ENCODE measurements at places on chromosomes 1 and 21. TPM values are rescaled to one million over a fixed set of nuclear protein-coding genes. Genes with fewer than 3 reads are reported as not detected.

GRCh38 chr1:64033667-64034220, 169.7 kb upstream of the UBE2U start:
- H3K4me1 ChIP-seq, result no peaks in the 10 kb centered on the region
- no peaks in the 10 kb centered on the region for H3K27me3 ChIP-seq
- H3K36me3 ChIP-seq, result no peaks in the 10 kb centered on the region
- no peak overlapping the region for H3K4me3 ChIP-seq

Gene GBP6
- total RNA-seq, result not detected

DNA sequence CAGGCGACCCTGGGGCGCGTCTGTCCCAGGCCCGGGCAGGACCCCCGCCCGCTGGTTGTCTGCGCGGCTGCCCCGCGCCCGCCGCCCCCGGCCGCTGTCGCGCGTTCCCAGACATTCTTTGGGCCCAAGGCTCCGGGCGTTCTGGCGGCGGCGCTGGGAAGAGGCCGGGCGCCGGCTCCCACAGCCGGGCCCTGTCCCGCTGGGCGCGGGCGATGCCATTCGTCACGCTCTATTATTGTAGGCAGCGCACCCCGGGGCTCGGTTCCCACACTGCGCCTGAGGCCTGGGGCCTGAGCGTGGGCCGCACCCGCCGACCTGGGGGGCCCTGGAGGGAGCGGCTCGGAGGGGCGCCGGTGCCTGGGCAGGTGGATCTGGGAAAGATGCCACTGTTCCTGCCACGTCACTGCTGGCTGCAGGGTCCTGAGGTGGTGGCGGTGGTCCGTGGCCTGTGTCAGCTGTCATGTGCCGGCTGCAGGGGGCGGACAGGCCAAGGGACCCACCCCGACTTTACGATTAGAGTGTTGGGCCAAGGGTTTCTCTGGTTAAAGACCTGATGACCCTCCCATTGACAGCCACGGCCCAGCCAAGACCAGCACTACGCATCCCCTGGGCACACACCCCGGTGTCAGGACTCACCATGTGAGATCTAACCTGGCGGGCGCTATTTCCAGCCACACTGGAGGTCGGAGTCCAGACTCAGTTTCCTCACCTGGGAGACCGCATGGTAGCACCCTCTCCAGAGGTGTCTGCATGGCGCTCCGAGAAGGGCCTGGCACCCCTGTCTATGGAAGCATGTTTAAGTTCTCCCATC, 55.1 kb upstream of the ADARB1 start:
- DNase-seq, result no peak
- peak overlapping the region; percentile 23 for H3K4me3 ChIP-seq
- no peaks in the 10 kb centered on the region for H3K36me3 ChIP-seq

GRCh38 chr1:52364235-52364839, 1.7 kb downstream of the CC2D1B start:
- H3K4me3 ChIP-seq, result no peak overlapping the region
- no peak overlapping the region for H3K27ac ChIP-seq
- peaks cover 11% of the 10 kb centered on the region for H3K4me1 ChIP-seq
- DNase-seq, result no peak
- peaks cover 6% of the 10 kb centered on the region for H3K36me3 ChIP-seq

Gene S100A8
- not detected for total RNA-seq

DNA sequence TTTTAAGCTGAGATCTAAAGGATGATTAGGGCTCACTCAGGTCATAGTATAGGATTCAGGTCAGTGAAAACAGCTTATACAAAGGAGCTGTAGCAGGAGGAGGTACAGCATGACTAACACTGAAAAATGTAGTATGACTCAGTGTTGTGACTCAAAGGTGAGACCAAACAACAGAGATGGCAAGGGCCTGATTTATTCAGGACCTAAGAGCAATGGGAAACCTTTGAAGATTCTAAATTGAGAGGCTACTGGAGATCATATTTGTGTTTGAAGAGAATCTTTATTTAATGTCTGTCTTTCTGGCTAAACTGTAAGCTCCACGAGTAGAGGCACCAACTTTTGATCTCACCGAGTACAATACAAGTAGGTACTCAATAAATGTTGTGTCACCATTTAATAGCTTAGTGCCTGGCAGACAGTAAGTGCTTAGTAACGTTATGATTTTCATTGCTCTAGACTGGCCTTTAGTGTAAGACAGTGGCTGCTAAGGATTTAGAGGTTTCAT, 43.5 kb downstream of the PRKAA2 start:
- no peak overlapping the region for H3K27ac ChIP-seq
- no peaks in the 10 kb centered on the region for H3K36me3 ChIP-seq
- no peak overlapping the region for H3K4me3 ChIP-seq
- no peaks in the 10 kb centered on the region for H3K27me3 ChIP-seq

- no peak overlapping the region for H3K4me3 ChIP-seq
- H3K27ac ChIP-seq, result no peak overlapping the region
- DNase-seq, result no peak
- H3K27me3 ChIP-seq, result no peaks in the 10 kb centered on the region
- H3K36me3 ChIP-seq, result no peaks in the 10 kb centered on the region
- H3K4me1 ChIP-seq, result no peaks in the 10 kb centered on the region
These were observed 118.5 kb downstream of the FGGY start for GRCh38 chr1:59415286-59415850.

DNA sequence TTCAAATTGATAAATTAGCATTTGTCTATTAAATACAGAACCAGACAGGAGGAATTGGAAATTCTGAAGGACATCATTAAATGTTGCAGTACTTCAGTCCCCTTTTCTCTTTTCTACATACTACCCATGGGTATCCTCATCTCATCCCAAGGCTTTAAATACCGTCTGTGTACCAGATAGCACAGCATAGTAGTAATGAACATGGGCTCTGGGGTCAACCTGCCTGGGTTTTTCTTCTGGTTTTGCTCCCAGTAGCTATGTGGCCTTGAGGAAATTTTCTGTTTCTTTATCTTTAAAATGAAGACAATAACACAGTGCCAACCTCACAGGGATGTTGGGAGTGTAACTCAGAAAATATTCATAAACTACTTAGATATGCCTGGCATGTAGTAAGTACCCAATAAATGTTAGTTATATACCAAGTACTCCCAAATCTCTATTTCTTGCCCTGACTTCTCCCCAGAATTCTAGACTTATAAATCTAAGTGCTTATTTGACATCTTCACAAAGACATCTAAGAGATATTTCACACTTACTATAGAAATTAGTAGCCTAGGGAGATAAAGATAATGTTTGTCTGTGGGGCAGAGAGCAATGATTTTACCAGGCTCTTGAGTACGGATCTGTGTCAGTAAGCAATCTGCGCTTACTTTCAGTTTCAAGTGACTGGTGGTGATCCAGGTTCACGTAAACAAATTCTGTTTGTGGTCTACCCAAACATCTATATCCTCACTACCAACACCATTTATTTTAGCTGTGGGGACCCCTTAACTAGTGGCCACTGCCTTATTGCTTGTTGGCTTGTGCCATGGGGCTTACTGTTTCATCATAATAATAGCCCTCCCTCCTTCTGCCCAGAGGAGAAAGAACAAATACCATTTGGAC, 37.3 kb downstream of the VANGL2 start:
- no peak overlapping the region for H3K4me3 ChIP-seq
- H3K4me1 ChIP-seq, result no peaks in the 10 kb centered on the region
- no peak for DNase-seq
- H3K27ac ChIP-seq, result no peak overlapping the region
- H3K36me3 ChIP-seq, result no peaks in the 10 kb centered on the region
- peaks cover 14% of the 10 kb centered on the region for H3K27me3 ChIP-seq

Gene AGMAT
- total RNA-seq, result 1.1 TPM

DNA sequence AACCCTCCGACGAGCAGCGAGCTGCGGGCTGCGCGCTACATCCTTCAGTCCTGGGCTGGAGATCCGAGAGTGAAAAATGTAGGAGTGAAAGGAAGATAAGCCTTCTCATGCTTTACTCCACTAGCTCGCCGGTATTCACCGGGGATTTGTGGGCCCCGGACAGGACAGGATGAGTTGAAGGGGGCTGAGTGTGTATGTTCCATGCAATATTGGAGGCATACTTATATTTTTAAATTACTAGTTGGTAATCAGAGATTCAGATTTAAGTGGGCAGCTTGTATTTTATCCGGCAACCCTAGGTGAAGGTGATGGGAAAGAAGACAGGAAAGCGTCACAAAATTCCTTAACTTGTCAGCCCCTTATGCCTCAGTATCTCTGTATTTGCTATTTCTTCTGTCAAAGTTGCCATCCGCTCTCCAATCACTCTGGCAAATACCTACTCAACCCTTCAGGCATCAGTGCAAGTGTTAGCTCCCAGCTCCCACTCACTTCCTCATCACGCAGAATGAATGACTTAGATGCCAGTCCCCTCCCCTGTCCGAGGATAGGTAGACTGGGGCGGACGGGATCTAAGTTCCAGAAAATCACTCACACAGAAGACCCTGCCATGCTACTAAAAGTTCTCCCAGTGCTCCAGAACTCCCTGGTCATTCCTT, 503 bp upstream of the PIGM start:
- no peak overlapping the region for H3K27ac ChIP-seq
- peak; percentile 13 for DNase-seq
- peaks cover 11% of the 10 kb centered on the region for H3K4me1 ChIP-seq
- peak overlapping the region; percentile 78 for H3K4me3 ChIP-seq
- H3K27me3 ChIP-seq, result peaks cover 8% of the 10 kb centered on the region

GRCh38 chr1:155437405-155437804, 116.7 kb downstream of the RUSC1 start:
- H3K4me1 ChIP-seq, result no peaks in the 10 kb centered on the region
- no peak for DNase-seq
- no peak overlapping the region for H3K27ac ChIP-seq
- no peaks in the 10 kb centered on the region for H3K27me3 ChIP-seq
- H3K4me3 ChIP-seq, result no peak overlapping the region
- no peaks in the 10 kb centered on the region for H3K36me3 ChIP-seq

DNA sequence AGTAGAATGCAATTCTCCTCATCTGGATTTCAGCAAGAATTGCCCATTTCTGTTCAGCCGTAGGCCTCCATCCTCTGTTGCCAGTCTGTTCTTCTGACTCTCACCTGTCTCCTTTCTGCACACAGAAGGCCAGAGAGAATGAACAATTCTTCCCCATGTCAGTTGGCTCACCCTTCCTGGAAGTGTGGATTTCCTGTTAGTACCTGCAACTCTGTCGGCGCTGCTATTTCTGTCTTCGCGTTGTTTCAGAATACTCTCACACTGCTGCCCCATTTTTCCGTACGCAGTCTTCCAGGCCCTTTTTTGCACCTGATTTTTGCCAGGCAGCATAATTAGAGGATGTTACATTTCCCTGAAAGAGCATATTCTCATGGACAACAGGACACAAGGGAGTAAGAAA, 200.7 kb downstream of the FGGY start:
- no peak overlapping the region for H3K27ac ChIP-seq
- H3K27me3 ChIP-seq, result no peaks in the 10 kb centered on the region
- no peak for DNase-seq

- H3K27ac ChIP-seq, result no peak overlapping the region
- DNase-seq, result no peak
- H3K36me3 ChIP-seq, result no peaks in the 10 kb centered on the region
- H3K27me3 ChIP-seq, result no peaks in the 10 kb centered on the region
- no peak overlapping the region for H3K4me3 ChIP-seq
These were observed 39.0 kb downstream of the DOP1B start for GRCh38 chr21:36195613-36196012.

DNA sequence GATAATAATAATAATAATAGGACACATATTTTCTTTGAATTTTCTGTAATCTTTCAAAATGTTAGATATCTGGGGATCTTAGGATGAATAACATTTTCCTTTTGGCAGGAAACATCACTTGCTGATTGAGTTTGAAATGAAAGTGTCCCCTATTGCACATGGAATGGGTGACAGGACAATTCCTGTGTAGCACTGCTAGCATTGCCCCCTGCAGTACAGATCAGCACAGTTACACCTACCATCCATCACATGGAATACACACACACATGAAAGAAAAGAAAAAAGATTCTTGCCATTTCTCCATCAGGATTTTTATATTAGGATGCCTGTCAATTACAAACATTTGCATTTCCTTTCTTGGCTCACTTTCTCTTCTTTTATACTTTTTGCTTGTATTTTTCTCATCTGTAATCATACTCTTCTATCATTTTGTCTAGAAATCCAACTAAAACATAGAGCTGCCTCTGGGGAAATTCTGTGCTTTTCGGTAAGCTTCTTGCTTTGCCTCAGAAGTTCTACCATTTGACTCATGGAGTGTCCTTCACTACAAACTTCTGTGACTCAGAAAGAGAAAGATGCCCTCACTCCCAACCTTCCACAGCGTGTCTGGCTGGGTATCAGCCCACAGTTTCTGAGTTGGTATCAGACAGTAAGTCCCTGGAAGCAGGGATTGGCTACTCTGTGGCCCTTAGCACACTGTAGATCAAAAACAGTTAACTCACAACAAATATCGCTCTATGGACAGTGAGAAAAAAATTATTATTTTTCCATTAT, 641.2 kb downstream of the PTPRC start:
- peaks cover 4% of the 10 kb centered on the region for H3K4me1 ChIP-seq
- H3K4me3 ChIP-seq, result no peak overlapping the region
- no peak overlapping the region for H3K27ac ChIP-seq
- H3K36me3 ChIP-seq, result no peaks in the 10 kb centered on the region
- H3K27me3 ChIP-seq, result no peaks in the 10 kb centered on the region

DNA sequence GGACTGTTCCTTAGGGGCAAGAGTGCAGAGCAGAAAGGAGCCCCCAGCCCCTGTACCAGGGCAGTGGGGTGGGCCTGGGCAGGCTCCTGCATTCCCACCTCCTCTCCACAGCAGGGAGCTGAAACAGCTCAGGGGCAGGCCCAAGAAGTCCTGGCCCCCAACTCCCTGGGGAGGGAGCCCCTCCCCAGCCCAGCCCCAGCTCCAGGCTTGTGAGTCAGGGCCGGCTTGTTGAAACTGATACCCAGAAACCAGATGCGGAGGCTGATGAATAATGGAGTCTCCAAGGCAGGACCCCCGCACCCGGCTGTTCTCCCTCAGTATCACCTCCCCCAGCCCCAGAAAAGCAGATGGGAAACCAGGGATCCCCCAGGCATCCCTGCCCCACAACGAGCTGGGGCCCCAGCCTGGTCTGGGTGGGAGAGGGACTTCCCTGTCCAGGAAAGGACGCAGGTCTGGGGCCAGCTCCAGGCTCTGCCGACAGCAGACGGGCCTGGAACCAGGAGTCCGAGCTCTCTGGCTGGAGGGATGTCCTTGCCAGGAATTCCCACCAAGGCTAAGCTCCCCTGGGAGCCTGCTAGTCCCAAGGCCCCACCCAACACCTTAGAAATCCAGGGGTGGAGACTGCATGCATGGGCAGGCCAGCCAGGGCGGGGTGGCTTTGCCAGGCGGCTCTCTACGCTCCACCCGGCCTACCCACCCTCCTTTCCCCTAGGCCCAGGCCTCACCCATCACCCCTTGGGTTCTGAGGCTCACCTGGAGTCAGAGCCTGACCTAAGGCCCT, 2.7 kb downstream of the PLEKHG5 start:
- H3K27me3 ChIP-seq, result no peaks in the 10 kb centered on the region
- H3K4me3 ChIP-seq, result no peak overlapping the region
- H3K27ac ChIP-seq, result no peak overlapping the region
- DNase-seq, result no peak
- H3K36me3 ChIP-seq, result no peaks in the 10 kb centered on the region
- H3K4me1 ChIP-seq, result peaks cover 49% of the 10 kb centered on the region

GRCh38 chr1:112395256-112395820, 676 bp upstream of the CTTNBP2NL start:
- H3K27me3 ChIP-seq, result no peaks in the 10 kb centered on the region
- H3K4me3 ChIP-seq, result peak overlapping the region; percentile 94
- peaks cover 69% of the 10 kb centered on the region for H3K4me1 ChIP-seq
- H3K27ac ChIP-seq, result peak overlapping the region; percentile 97
